ENCODE measurements at places on chromosomes 5 and 9. TPM values are rescaled to one million over a fixed set of nuclear protein-coding genes. Genes with fewer than 3 reads are reported as not detected.

ACOT12 gene
- total RNA-seq: 0.57 TPM

PFN3 gene
- not detected for total RNA-seq

CKMT2 gene
- total RNA-seq: 0.29 TPM

PCDHB5 gene
- total RNA-seq: 0.14 TPM

BARHL1 gene
- not detected for total RNA-seq

CNTFR gene
- total RNA-seq: not detected

NME5 gene
- not detected for total RNA-seq

POU5F2 gene
- 1.7 TPM for total RNA-seq

SLC6A19 gene
- not detected for total RNA-seq

SLC34A3 gene
- not detected for total RNA-seq

MTREX gene
- total RNA-seq: 99.9 TPM

IFNA13 gene
- total RNA-seq: not detected

LRRC14B gene
- not detected for total RNA-seq

Data from placental pericyte (primary cell).